SW 1271 (cell line): ENCODE measurements at places on chromosomes 2 and 18.

- DNase-seq: no peak
Observed at GRCh38 chr2:84126530-84126929, 332.6 kb downstream of the SUCLG1 start.

DNA sequence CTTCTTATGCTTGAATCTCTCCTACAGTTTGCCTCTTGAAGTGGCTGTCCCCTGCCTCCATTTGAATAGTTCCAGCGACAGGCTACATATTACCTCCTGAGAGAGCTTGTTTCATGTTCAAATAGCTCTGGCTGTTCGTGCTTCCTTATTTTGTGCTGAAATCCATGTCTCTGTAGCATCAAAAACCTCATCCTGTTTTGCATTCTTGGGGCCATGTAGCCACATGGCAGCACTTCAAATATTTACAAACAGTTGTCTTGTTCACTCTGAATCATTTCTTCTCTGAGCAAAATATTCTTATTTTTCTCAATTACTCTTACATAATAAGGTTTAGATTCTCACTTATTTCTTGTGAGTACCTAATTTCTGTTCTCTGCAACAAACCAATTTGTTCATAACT is 1243.1 kb upstream of the NXPH2 start:
- DNase-seq: no peak

- DNase-seq: no peak
Observed at GRCh38 chr2:134327367-134327766, 73.5 kb downstream of the MGAT5 start.

DNA sequence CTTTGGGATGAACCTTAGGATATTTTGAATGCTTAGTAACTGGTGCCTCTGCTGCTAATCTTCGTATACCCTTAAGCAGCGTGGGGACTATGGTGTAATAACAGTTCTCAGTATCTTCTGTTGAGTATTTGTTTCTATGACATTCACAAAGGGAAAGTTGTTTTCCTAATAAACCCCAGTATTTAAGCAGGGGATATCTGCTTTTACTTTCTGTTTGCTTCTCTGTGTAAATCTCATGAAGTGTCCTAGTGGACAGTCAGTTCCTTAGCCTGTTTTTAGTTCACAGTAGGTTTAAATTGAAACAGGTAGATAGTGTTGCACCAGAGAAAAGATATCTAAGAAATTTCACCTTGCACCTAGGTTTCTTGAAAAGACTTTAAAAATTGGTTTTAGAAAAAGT is 14.9 kb downstream of the KIAA1328 start:
- DNase-seq: no peak

DNA sequence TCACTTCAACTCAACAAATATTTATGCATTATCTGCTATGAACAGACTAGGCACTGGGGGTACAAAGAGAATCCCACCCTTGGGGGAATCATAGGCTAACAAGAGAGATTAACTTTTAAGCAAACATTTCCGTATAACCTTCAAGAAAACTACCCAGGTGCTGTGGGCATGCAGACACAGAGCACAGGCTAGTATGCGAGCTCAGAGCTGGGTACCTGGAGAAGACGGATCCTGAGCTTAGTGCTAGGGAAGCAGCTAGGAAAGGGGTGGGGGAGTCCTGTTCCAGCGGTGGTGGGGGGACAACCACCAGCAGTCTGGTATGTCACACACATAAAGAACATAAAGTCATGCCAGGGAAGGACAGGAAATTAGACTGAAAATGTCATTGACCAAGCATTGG is 17.5 kb upstream of the DSG3 start:
- DNase-seq: no peak

GRCh38 chr2:111216811-111217652 is 96.3 kb downstream of the BCL2L11 start:
- DNase-seq: no peak
